ENCODE measurements at places on chromosomes 3 and 15.
A peak's percentile ranks its signal among the peaks of the same experiment; 100 is the strongest.

DNA sequence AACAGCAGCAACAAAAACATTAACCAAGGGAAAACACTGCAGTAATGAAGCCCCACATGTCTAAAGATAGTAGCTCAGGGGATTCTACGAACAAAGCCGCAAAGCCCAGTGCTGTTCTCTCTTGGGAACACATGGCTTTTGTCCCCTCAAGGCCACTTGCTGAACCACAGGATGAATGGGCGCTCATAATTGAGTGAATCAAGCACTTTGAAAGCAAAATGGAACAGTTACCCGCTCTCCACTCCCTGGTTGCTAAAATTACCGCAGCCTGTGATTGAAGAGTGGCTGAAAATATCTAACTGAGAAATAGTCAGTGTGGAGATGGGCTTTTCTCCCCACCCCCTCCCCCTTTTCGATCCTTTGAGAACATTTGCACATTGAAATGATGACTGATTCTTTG lies 39.6 kb downstream of the RASGRF1 start:
- no peak for DNase-seq

GRCh38 chr3:42822828-42823227 lies 13.6 kb downstream of the ACKR2 start:
- DNase-seq = no peak

DNA sequence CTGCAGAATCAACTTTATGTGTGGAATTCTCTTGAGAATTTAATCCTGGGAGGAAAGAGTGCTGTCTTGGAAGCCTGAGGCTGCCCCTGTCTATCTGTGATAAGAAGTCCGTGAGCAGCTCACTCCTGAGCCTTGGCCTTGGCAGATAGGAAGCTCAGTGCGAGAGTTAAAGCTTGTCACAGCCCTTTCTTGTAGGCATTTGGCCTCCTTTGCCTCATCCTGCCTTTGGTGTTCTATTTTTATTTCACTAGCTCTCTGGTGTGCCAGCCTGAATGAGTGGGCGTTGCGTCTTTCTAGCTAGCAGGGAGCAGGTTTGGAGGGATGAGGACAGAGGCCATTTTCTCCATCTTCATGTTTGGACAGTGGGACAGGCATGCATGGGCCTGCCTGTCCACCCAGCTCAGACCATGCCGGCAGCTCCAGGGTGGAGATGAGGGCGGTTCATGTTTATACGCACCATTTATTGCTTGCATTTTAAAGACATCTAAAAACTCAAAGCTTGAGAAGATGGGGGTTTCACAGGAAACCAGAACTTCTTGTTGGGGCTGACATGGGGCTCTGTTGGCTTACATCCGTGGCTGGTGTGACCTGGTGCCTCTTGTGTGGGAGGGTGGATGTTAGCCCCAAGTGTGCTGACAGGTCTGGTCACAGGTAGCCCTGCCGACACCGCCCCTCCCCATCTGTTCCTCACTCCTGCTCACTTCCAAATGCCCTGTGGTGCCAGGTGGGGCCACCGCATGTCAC lies 29.8 kb downstream of the IRAK2 start:
- no peak for DNase-seq

DNA sequence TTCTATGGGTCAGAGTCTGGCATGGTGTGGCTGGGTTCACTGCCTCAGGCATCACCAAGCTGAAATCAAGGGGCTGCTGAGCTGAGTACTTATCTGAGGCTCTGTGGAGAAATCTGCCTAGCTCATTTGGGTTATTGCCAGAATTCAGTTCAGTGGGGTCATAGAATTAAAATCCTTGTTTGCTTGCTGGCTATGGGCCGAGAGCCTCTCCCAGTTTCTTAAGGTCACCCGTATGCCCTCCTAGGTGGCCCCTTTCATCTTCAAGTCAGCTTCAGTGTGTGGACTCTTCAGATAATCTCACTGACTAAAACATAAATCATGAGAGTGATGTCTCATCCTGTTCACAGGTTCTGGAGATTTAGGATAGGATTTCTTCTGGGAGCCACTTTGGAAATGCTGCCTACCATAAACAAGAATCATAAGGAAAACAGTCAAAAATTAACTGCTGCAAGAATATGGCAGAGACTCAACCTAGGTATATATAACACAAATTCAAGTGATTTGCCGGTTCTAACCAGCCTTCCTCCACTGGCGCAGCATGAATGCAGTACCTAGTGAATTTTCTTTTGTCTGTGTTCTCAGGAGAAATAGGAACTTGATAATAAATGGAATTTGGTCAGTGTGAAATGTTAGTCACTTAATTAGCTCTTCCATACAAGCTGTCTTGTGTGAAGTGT lies 5.3 kb downstream of the CP start:
- no peak for DNase-seq

GRCh38 chr3:83670416-83670815 lies 1288.4 kb upstream of the CADM2 start:
- DNase-seq = no peak

GRCh38 chr3:162584986-162585385 lies 1088.4 kb downstream of the OTOL1 start:
- DNase-seq = no peak

- peak; percentile 25 for DNase-seq
Observed at GRCh38 chr3:10459954-10460754, 45.2 kb downstream of the ATP2B2 start.

DNA sequence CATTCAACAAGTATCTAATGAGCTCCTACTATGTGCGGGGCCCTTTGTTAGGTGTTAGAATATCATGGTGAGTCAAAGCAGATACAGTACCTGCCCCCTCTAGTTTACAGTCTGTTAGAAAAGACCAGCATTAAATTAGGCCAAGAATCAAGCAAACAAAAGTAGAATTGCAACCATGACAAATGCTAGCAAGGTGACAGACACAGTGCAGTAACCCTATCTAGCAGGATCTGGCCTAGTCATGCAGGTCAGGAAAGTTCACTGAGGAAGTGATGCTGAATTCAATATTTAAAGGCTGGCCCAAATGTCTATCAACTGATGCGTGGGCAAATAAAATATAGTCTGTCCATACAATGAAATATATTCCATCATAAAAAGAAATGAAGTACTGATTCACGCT lies 200.7 kb downstream of the RORA start:
- DNase-seq = no peak
